ENCODE measurements at places on chromosomes 1 and 21.

DNA sequence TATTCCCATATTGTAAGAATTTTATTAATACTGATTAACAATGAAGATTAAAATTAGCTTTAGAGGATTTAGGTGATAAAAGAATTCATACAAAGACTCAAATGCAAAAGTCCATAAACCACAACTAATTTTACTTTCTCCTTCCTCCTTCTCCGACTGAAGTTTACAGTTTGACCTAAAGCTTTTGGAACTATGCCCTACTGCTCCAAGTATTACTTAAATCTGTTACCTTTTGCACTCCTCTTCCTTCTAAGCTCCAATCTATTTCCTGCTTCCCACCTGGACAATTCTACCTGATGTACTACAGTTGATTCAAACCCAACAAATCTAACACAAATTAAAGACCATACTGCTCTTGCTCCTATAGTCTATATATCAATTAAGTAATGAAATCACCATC lies 36.3 kb downstream of the ANKRD13C start:
- DNase-seq: no peak
- H3K4me1 ChIP-seq: no peaks in the 10 kb centered on the region
- H3K27me3 ChIP-seq: no peaks in the 10 kb centered on the region
- H3K36me3 ChIP-seq: no peaks in the 10 kb centered on the region
- no peak overlapping the region for H3K27ac ChIP-seq

DNA sequence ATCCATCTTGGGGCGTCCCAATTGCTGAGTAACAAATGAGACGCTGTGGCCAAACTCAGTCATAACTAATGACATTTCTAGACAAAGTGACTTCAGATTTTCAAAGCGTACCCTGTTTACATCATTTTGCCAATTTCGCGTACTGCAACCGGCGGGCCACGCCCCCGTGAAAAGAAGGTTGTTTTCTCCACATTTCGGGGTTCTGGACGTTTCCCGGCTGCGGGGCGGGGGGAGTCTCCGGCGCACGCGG lies 282 bp upstream of the SOD1 start:
- H3K4me1 ChIP-seq: peaks cover 57% of the 10 kb centered on the region
- peak overlapping the region; percentile 88 for H3K4me3 ChIP-seq
- H3K36me3 ChIP-seq: peaks cover 1% of the 10 kb centered on the region
- H3K27ac ChIP-seq: peak overlapping the region; percentile 83
- no peaks in the 10 kb centered on the region for H3K27me3 ChIP-seq
- no peak for DNase-seq

DNA sequence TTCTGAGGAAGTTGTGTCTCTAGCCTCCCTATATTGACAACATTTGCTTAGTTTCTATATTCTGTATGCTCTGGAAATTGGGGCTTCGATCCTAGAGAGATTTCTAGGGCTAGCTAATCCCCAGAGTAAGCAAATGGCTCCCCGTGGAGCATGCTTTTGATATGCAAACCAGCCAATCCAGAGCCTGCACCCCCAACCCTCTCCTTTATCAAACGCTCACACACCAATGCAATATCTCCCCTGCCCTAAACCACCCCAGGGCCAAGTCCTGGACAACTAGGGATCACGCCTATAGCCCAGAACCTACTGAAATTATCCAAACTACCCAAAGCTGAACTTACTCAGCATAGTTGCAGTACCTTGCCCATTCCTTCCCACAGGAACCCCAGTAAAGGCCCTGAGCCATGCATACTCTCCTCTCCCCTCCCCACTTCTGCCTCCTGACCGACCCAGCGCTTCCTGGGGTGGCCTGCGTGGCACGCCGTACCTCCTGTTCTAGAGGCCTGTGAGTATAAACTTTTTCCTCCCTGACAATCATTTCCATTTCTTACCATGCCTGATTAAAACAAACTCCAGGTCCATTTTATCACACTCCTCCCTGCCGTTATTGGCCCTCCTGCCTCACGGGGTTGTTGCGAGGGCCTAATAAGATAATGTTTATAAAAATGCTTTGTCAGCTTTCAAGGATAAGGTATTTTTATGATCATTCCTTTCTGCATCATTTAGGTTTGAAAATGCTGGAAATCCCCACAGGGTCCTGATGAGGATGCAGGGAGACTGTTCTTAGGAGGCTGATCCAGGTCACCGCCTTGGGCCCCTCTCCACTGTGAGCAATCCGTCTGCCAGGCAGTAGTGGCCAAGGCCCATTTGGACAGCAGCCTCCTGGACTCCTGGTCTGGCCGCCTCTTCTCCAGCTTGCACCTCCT lies 102.7 kb downstream of the TENT5C start:
- DNase-seq: no peak
- no peak overlapping the region for H3K4me3 ChIP-seq
- H3K36me3 ChIP-seq: no peaks in the 10 kb centered on the region
- no peaks in the 10 kb centered on the region for H3K4me1 ChIP-seq
- 0 out of 2 replicates have a peak, but pooled peaks cover 1% of the 10 kb centered on the region for H3K27me3 ChIP-seq

DNA sequence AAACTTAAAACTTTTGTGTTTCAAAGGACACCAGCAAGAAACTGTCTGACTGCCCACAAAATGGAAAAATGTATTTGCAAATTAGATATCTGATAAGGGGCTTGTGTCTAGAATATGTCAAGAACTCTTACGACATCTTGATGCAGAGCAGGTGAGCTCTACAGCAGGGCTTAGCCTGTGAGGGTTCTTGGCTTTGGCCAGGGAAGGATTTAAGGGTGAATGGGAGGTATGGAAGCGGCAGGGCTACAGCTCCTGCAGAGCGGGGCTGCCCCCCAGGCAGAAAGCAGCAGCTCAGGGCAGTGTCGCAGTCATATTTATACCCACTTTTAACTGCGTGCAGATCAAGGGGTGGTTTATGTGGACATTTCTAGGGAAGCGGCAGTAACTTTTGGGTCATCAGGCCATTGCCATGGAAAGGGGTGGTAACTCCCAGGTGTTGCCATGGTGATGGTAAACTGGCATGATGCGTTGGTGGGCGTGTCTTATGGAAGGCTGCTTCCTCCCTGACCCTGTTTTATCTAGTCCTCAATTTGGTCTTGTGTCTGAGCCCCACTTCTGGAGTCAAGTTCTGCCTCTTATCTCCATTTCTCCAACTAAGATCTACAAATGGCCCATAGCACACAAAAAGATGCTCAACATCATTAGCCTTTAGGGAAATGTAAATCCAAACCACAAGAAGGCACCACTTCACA lies 23.2 kb downstream of the MORN1 start:
- no peaks in the 10 kb centered on the region for H3K4me1 ChIP-seq
- no peak overlapping the region for H3K4me3 ChIP-seq
- H3K36me3 ChIP-seq: no peaks in the 10 kb centered on the region
- DNase-seq: no peak
- H3K27ac ChIP-seq: no peak overlapping the region

DNA sequence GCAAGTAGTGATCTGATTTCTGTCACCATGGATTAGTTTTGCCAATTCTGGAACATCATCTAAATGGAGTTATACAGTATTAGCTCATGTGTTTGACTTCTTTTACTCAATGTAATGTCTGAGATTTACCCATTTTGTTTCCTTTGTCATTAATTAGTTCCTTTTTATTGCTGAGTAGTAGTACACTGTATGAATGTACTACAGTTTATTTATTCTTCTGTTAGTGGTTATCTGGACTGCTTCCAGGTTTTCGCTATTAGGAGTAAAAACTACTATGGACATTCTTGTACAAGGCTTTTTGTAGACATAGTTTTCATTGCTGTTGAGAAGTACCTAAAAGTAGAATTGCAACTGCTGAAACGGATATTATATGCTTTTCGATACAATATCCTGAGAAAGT lies 14.1 kb downstream of the SUCO start:
- no peaks in the 10 kb centered on the region for H3K27me3 ChIP-seq
- H3K4me1 ChIP-seq: peaks cover 14% of the 10 kb centered on the region
- no peak for DNase-seq
- H3K4me3 ChIP-seq: no peak overlapping the region
- H3K36me3 ChIP-seq: no peaks in the 10 kb centered on the region
- no peak overlapping the region for H3K27ac ChIP-seq

DNA sequence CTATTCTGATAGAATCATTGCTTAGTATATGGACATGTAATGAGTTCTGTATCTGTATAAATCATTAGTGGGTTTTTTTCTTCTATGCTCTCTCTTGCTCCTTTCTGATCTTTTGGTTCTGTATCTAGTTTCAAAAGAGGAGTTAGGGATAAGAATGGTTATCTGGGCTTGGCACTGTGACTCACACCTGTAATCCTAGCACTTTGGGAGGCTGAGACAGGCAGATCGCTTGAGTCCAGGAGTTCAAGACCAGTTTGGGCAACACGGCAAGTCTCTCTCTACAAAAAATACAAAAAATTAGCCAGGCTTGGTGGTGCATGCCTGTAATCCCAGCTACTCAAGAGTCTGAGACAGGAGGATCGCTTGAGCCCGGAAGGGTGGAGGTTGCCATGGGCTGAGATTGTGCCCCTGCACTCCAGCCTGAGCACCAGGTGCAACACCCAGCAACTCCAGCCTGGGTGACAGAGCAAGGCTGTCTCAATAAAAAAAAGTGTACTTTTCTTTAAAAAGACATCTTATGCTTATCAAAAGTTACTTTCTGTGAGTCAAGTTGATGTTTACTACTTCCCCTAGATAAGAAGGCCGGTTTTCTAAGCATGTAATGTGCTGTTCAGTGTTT lies 27.7 kb upstream of the AXDND1 start:
- DNase-seq: no peak
- H3K36me3 ChIP-seq: peaks cover 24% of the 10 kb centered on the region
- H3K27ac ChIP-seq: no peak overlapping the region
- no peaks in the 10 kb centered on the region for H3K27me3 ChIP-seq

DNA sequence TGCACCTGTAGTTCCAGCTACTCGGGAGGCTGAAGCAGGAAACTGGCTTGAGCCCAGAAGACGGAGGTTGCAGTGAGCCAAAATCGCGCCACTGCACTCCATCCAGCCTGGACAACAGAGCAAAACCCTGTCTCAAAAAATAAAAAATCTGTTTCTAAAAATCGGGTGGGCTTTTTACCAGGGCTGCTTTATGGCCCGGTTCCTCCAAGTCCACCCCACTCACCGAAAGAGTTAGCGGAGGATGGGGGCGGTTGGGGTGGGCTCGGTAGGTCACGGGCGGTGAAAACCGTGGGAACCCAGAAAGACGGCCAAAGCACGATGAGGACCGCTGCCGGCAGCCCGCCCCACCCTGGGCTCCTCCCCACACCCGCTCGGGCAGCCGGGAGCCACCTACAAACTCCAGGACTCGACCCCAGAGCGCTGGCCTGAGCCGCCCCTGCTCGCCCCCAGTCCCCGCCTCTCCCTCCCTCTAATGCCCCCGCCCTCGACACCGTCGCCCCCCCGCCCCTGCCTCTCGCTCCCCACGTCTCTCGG lies 846 bp upstream of the PER3 start:
- H3K4me3 ChIP-seq: peak overlapping the region; percentile 60
- peaks cover 19% of the 10 kb centered on the region for H3K4me1 ChIP-seq
- peak; percentile 49 for DNase-seq
- H3K27ac ChIP-seq: peak overlapping the region; percentile 52
- no peaks in the 10 kb centered on the region for H3K27me3 ChIP-seq

- H3K27ac ChIP-seq: no peak overlapping the region
- no peaks in the 10 kb centered on the region for H3K27me3 ChIP-seq
- no peak for DNase-seq
- H3K4me1 ChIP-seq: no peaks in the 10 kb centered on the region
- no peak overlapping the region for H3K4me3 ChIP-seq
- H3K36me3 ChIP-seq: no peaks in the 10 kb centered on the region
Observed at GRCh38 chr1:197972406-197972805, 55.2 kb downstream of the LHX9 start.

GRCh38 chr1:31814631-31815306 lies 1.1 kb downstream of the SPOCD1 start:
- H3K36me3 ChIP-seq: no peaks in the 10 kb centered on the region
- no peak for DNase-seq
- no peaks in the 10 kb centered on the region for H3K27me3 ChIP-seq
- H3K4me1 ChIP-seq: peaks cover 10% of the 10 kb centered on the region
- no peak overlapping the region for H3K27ac ChIP-seq

DNA sequence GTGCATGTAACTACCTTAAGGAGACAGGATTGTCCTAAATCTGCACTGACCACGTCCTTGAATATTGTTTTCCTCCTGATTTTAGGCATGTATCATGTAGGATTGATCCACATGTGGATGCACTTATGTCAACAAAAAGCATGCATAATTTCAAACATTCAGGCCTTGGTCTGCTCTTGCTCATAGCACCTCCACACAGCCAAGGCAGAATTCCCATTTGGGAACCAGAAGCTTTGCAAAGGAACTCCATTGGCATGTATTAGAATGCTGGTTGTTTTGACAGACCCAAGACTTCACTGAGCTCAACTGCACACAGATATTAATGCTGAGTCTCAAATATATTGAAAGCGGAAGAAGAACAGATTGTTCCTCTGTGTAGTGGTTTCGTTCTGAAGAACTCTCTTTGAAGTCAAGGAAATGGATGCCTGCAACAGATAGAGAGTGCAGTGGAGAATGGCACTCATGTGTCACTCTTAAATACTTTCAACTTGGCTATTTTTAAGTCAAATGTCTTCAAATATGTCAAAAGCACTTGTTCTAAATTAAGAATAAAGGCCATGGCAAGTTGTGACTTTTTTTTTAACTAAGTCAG lies 387.6 kb downstream of the LTN1 start:
- no peak overlapping the region for H3K27ac ChIP-seq
- no peak for DNase-seq
- H3K4me1 ChIP-seq: no peaks in the 10 kb centered on the region
- H3K4me3 ChIP-seq: no peak overlapping the region
- no peaks in the 10 kb centered on the region for H3K27me3 ChIP-seq

DNA sequence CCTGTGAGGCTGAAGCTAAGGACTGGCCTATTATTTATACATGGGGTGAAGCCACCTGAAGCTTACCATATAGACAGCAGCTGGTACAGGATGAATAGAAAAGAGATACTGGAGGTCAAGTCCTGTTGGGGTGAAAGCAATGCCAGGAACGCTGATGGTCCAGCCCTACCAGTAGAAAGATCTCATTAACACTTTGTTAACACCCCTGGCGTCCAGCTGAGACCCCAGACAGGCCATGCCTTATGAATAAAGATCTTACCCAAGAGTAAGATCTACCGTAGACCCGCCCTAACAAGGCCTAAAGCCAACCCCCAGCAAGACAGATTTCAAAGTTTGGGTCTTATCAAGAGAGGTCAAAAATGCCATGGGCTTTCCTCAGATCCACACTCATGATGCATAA lies 34.7 kb downstream of the ST3GAL3 start:
- H3K4me1 ChIP-seq: no peaks in the 10 kb centered on the region
- H3K27me3 ChIP-seq: no peaks in the 10 kb centered on the region
- DNase-seq: no peak
- H3K36me3 ChIP-seq: 0 out of 3 replicates have a peak, but pooled peaks cover 2% of the 10 kb centered on the region
- no peak overlapping the region for H3K27ac ChIP-seq

DNA sequence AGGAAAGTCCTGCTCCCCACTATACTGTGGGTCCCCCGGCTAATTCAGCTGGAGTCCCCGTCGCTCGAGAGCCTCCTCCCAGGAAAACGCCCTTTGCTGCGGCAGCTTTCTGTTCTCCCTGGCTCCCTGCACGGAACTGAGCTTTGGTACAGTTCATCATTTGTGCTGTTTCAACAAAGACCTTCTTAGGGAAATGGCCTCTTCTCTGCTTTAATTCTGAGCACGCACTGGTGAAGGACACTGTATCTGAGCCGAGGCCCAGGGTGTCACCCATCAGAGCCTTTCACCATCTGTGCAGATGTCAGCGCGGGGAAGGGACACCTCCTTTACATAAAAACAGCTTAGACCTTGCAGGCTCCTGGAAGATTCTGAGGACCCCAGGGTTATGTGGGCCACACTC lies 13.5 kb upstream of the PEX10 start:
- no peak overlapping the region for H3K4me3 ChIP-seq
- H3K27ac ChIP-seq: no peak overlapping the region
- H3K4me1 ChIP-seq: no peaks in the 10 kb centered on the region
- H3K27me3 ChIP-seq: peaks cover 44% of the 10 kb centered on the region

GRCh38 chr1:10585242-10585641 lies 110.5 kb downstream of the PEX14 start:
- peak overlapping the region; percentile 19 for H3K27ac ChIP-seq
- no peak for DNase-seq
- no peaks in the 10 kb centered on the region for H3K27me3 ChIP-seq
- no peaks in the 10 kb centered on the region for H3K36me3 ChIP-seq

Data from HepG2 (cell line).